ENCODE measurements at places on chromosomes 7 and 10. TPM values are rescaled to one million over a fixed set of nuclear protein-coding genes. Genes with fewer than 3 reads are reported as not detected.
A peak's percentile ranks its signal among the peaks of the same experiment; 100 is the strongest.

- no peak overlapping the region for H3K4me3 ChIP-seq
- no peak overlapping the region for H3K27ac ChIP-seq
- H3K27me3 ChIP-seq, result no peaks in the 10 kb centered on the region
Measured at GRCh38 chr10:97759946-97760345, 11.9 kb downstream of the SFRP5 start.

- no peaks in the 10 kb centered on the region for H3K36me3 ChIP-seq
- H3K4me1 ChIP-seq, result peaks cover 13% of the 10 kb centered on the region
- H3K27ac ChIP-seq, result no peak overlapping the region
- no peak for DNase-seq
- peaks cover 11% of the 10 kb centered on the region for H3K27me3 ChIP-seq
Measured at GRCh38 chr7:155587486-155587885, 41.1 kb upstream of the CNPY1 start.

GRCh38 chr10:28963539-28964221 lies 286.4 kb downstream of the BAMBI start:
- no peak for DNase-seq
- H3K4me1 ChIP-seq, result no peaks in the 10 kb centered on the region
- H3K27ac ChIP-seq, result no peak overlapping the region
- no peak overlapping the region for H3K4me3 ChIP-seq

DNA sequence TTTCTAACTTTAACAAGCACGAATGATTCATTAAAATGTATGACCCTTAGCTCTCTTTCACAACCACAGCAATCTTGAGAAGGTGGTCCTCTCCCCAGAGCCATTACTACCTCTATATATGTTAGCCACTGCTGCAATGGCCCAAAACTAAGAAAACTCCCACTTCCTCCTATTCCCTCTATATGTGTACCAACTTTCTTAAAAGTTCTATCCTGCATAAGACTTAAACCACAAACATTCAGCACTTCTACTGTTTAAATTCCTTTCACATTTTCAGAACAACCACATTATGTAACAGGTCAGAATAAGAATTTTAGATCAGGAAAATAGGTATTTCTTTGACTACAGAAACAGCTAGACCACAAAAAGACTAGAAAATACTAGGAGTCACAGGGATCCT lies 36.2 kb downstream of the WASL start:
- peaks cover 4% of the 10 kb centered on the region for H3K36me3 ChIP-seq
- no peak for DNase-seq
- no peak overlapping the region for H3K4me3 ChIP-seq
- H3K4me1 ChIP-seq, result peaks cover 13% of the 10 kb centered on the region
- no peaks in the 10 kb centered on the region for H3K27me3 ChIP-seq

GPR26 gene
- total RNA-seq, result not detected

DNA sequence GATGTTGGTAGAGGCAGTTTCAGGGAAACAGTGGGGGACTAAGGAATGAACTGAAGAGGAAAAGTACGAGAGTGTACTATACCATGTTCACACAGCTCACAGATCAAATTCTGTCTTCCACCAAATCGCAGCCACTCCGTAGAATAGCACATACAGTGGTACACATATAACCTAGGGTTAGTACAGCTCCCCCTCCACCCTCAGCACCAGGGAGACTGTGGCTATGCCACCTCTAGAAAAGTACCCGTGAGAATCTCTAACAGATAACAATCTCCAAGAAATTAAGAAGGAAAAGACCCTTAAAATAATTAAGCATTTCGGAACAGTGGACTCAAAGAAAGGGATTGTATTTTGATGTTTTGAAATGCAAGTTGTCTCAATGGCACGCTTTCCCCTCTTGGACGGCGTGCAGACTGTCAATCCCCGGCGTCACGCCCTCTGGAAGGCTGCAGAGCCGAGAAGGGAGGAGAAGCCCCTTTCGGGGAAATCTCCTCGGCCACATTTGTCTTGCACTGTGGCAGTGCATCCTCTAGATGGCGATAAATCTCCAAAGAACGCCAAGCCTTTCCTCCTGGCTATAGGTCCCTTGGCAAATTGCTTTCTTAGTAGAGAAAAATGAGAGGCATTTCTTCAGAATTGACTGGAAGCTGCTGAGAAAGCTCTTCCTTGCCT lies 345.0 kb downstream of the REEP3 start:
- H3K4me3 ChIP-seq, result no peak overlapping the region
- peaks cover 12% of the 10 kb centered on the region for H3K4me1 ChIP-seq
- peak; percentile 74 for DNase-seq
- peaks cover 19% of the 10 kb centered on the region for H3K27me3 ChIP-seq
- H3K27ac ChIP-seq, result no peak overlapping the region

DNA sequence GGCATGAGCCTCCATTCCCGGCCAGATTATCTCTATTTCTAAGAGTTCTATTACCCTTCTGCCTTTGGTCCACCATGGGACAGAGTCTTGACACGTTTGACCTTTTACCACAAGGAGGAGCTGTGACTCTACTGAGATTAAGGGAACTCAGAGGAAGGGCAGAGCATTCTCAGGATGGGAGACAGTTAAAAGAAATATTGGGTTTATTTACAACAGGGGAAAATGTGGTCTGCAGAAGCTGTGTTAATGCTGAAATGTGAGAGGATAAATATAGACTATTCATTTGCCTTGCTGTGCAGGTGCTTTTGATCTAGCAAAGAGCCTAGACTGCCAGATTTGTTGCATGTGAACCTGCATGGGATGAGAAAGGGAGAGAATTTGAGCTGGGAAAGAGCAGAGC lies 45.8 kb upstream of the PRSS58 start:
- DNase-seq, result no peak
- no peak overlapping the region for H3K4me3 ChIP-seq
- H3K27ac ChIP-seq, result no peak overlapping the region
- peaks cover 2% of the 10 kb centered on the region for H3K27me3 ChIP-seq
- H3K4me1 ChIP-seq, result no peaks in the 10 kb centered on the region
- no peaks in the 10 kb centered on the region for H3K36me3 ChIP-seq

- H3K4me3 ChIP-seq, result no peak overlapping the region
- no peak overlapping the region for H3K27ac ChIP-seq
- no peaks in the 10 kb centered on the region for H3K36me3 ChIP-seq
- DNase-seq, result no peak
- no peaks in the 10 kb centered on the region for H3K27me3 ChIP-seq
Measured at GRCh38 chr10:75870039-75870645, 438.7 kb downstream of the LRMDA start.
